ENCODE measurements at places on chromosomes 7 and 10. TPM values are rescaled to one million over a fixed set of nuclear protein-coding genes. Genes with fewer than 3 reads are reported as not detected.

The DNTT gene
- not detected for total RNA-seq

The CASP2 gene
- total RNA-seq: 46.2 TPM

The LLCFC1 gene
- not detected for total RNA-seq

The CTNNA3 gene
- 1.1 TPM for total RNA-seq

The CALN1 gene
- not detected for total RNA-seq

The CXCL12 gene
- total RNA-seq: 448 TPM

The CTAGE15 gene
- total RNA-seq: 1.8 TPM

The KCNIP2 gene
- 8.6 TPM for total RNA-seq

The TMEM184A gene
- 0.28 TPM for total RNA-seq

GRCh38 chr7:14841869-14842268 lies 60.7 kb downstream of the DGKB start:
- DNase-seq: no peak
- H3K27me3 ChIP-seq: no peaks in the 10 kb centered on the region

GRCh38 chr10:17250736-17251135 lies 22.7 kb downstream of the VIM start:
- DNase-seq: no peak
- H3K4me1 ChIP-seq: no peaks in the 10 kb centered on the region
- no peak overlapping the region for H3K27ac ChIP-seq
- no peaks in the 10 kb centered on the region for H3K27me3 ChIP-seq
- no peak overlapping the region for H3K4me3 ChIP-seq

- H3K27ac ChIP-seq: no peak overlapping the region
- H3K4me3 ChIP-seq: no peak overlapping the region
- no peaks in the 10 kb centered on the region for H3K36me3 ChIP-seq
- H3K27me3 ChIP-seq: peaks cover 34% of the 10 kb centered on the region
- H3K4me1 ChIP-seq: peaks cover 8% of the 10 kb centered on the region
- DNase-seq: no peak
These were observed 17.8 kb upstream of the CPXM2 start for GRCh38 chr10:123909426-123909825.

DNA sequence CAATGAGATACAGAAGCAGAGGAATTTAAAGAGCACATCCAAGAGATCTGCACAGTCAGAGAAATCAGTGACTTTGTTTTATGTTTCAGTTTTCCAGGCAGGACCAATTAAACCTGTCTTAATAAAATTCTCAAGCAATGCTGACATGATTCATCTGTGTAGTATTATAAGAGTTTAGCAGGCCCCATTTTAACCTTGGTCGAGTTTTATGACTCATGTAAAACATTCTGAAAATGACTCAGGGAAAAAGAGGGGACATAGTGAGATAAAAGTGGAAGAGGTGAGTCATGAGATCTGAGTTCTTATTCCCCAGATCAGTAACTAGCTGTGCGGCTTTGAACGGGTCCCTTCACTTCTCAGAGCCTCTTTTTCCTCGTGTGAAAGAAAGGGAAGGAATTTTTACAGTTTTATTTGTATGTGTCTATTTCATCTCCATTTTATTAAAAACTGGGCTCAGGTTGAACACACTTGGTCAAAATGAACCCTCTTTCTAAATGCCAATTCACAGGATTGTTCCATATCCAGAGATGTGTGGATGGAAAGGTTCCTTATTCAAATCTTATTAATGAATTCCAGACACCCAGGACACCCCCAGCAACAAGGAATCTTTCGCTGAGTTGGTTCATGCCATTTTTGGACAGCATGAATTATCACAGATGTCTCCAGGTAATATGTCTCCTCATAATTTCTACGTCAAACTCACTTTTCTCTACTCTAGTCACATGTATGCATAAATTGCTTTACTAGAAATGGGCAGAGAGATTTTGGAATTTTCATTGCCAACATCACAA lies 143.2 kb downstream of the JAZF1 start:
- no peaks in the 10 kb centered on the region for H3K36me3 ChIP-seq
- DNase-seq: no peak
- no peak overlapping the region for H3K27ac ChIP-seq
- no peak overlapping the region for H3K4me3 ChIP-seq
- H3K27me3 ChIP-seq: no peaks in the 10 kb centered on the region
- H3K4me1 ChIP-seq: no peaks in the 10 kb centered on the region

GRCh38 chr10:19046679-19047078 lies 1.9 kb upstream of the MALRD1 start:
- no peak overlapping the region for H3K27ac ChIP-seq
- H3K36me3 ChIP-seq: no peaks in the 10 kb centered on the region
- no peaks in the 10 kb centered on the region for H3K4me1 ChIP-seq
- no peaks in the 10 kb centered on the region for H3K27me3 ChIP-seq
- H3K4me3 ChIP-seq: no peak overlapping the region
- no peak for DNase-seq

DNA sequence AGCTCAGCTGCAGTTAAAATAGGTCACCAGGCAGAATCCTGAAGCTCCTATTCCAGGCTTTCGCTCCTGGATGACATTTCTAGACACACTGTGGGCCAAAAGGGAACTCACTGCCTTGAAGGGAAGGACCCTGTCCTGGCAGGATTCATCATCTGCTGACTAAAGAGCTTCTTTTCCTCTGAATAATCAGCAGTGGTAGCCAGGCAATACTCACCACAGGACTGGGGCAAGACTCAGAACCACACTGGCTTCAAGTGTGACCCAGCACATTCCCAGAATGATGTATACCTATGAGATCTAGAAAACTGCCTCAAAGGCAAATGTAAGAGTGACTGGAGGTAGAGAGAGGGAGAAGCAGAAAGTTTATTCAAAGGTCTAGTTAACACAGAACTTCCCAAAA lies 29.5 kb upstream of the EBF3 start:
- H3K4me3 ChIP-seq: no peak overlapping the region
- no peaks in the 10 kb centered on the region for H3K4me1 ChIP-seq
- peaks cover 15% of the 10 kb centered on the region for H3K27me3 ChIP-seq
- no peaks in the 10 kb centered on the region for H3K36me3 ChIP-seq
- H3K27ac ChIP-seq: no peak overlapping the region

- H3K27ac ChIP-seq: no peak overlapping the region
- no peaks in the 10 kb centered on the region for H3K36me3 ChIP-seq
- H3K4me3 ChIP-seq: no peak overlapping the region
- peaks cover 6% of the 10 kb centered on the region for H3K4me1 ChIP-seq
- no peak for DNase-seq
- peaks cover 17% of the 10 kb centered on the region for H3K27me3 ChIP-seq
These were observed 5.1 kb downstream of the SLC29A4 start for GRCh38 chr7:5287802-5288201.

DNA sequence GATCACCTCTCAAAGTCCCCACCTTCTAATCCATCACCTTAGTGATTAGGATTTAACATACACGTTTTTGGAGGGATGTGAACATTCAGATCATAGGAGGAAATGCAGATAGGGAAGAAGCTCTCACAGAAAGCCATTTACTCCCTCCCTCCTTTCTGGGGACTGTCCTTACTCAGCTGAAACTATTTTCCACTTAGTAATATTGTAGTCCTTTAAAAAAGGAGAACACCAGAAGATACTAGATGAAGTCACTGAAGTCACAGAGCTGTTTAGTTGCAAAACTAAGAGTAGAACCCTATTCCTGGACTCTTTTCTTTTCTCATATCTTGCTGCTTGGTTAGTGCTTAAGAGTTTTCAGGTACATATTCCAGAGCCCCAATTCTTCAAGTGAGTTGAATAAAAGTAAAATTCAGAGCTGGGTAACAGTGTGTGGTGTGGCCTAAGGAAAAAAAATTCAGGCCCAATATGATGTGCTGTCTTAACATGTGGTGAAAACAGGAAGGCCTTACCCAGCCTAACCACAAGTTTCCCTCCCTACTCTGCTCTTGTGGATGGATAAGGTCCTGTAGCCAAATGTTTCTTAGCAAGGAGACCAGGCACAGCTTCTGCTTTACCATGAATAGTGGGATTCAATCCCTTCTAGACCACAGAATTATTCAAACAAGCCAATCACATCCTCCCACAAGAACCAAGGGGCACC lies 135.7 kb downstream of the INHBA start:
- H3K4me1 ChIP-seq: no peaks in the 10 kb centered on the region
- no peaks in the 10 kb centered on the region for H3K36me3 ChIP-seq
- no peak overlapping the region for H3K27ac ChIP-seq
- no peaks in the 10 kb centered on the region for H3K27me3 ChIP-seq
- DNase-seq: no peak
- H3K4me3 ChIP-seq: no peak overlapping the region

- no peaks in the 10 kb centered on the region for H3K27me3 ChIP-seq
- no peaks in the 10 kb centered on the region for H3K4me1 ChIP-seq
- no peak for DNase-seq
- H3K27ac ChIP-seq: no peak overlapping the region
These were observed 24.2 kb upstream of the RNF148 start for GRCh38 chr7:122726881-122727280.

DNA sequence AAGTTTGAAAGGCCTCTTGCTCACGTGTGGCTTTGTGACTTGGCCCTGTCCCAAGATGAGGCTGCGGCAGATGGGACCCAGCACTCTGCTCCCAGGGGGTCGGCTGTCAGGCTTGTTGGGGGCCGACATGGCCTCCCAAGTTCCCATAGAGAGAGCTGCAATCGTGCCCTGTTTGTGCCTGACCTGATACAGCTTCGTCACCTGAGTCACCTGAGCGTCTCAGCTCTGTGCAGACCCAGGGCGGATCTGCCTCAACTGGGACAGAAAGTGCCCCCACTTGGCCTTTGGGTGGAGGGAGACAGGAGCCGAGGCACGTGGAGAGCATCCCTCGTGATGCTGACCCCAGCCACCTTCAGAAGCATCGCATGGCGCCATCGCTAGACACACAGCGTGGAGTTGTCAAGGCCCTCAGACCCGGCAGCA lies 21.7 kb downstream of the PAPOLB start:
- no peaks in the 10 kb centered on the region for H3K4me1 ChIP-seq
- no peak overlapping the region for H3K27ac ChIP-seq
- H3K36me3 ChIP-seq: no peaks in the 10 kb centered on the region
- peaks cover 4% of the 10 kb centered on the region for H3K27me3 ChIP-seq
- peak; percentile 59 for DNase-seq
- no peak overlapping the region for H3K4me3 ChIP-seq

- H3K4me1 ChIP-seq: no peaks in the 10 kb centered on the region
- no peaks in the 10 kb centered on the region for H3K27me3 ChIP-seq
- H3K4me3 ChIP-seq: no peak overlapping the region
These were observed 241.7 kb upstream of the NEBL start for GRCh38 chr10:21138769-21139340.

- H3K27me3 ChIP-seq: no peaks in the 10 kb centered on the region
- H3K36me3 ChIP-seq: no peaks in the 10 kb centered on the region
- no peak overlapping the region for H3K4me3 ChIP-seq
These were observed 50.7 kb downstream of the LMBR1 start for GRCh38 chr7:156842317-156842716.

- H3K27ac ChIP-seq: no peak overlapping the region
- H3K4me1 ChIP-seq: no peaks in the 10 kb centered on the region
- no peaks in the 10 kb centered on the region for H3K36me3 ChIP-seq
- H3K27me3 ChIP-seq: no peaks in the 10 kb centered on the region
These were observed 16.2 kb downstream of the TMEM72 start for GRCh38 chr10:44927352-44927751.

GRCh38 chr7:149873074-149873969 lies at the start of gene ATP6V0E2:
Gene ATP6V0E2 (plus strand): TSS chr7:149873969. CDS start chr7:149874066, 97 bp downstream.
- peak within 1 kb of the TSS; percentile 89 for H3K4me3 ChIP-seq
- DNase-seq: peak; percentile 98
- peaks cover 60% of the 10 kb centered on the region for H3K4me1 ChIP-seq
- H3K36me3 ChIP-seq: no peaks in the 10 kb centered on the region
- peak within 1 kb of the TSS; percentile 87 for H3K27ac ChIP-seq
- no peaks in the 10 kb centered on the region for H3K27me3 ChIP-seq

GRCh38 chr10:61942604-61943461 lies 41.3 kb downstream of the ARID5B start:
- peak overlapping the region; percentile 87 for H3K27ac ChIP-seq
- peaks cover 65% of the 10 kb centered on the region for H3K4me1 ChIP-seq
- DNase-seq: no peak
- H3K4me3 ChIP-seq: peak overlapping the region; percentile 24

DNA sequence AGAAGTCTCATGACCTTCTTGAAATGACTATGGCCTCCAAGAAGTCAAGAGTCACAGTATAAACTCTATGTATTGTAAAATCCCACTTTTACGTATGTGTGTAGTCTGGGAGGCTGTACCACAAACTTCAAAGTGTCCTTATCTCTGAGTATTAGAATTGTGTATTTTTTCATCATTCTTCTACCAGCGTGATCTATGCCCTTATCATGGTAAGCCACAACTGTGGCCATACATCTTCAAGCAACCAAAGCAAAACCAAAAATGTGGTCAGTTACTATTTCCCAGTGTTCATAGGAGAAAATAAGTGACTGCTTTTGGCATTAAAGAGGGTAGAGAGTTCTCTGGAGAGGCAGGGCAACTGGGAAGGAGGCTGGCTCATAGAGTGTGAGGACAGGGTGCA lies 42.8 kb downstream of the SPOCK2 start:
- no peaks in the 10 kb centered on the region for H3K36me3 ChIP-seq
- DNase-seq: no peak
- no peaks in the 10 kb centered on the region for H3K27me3 ChIP-seq
- H3K27ac ChIP-seq: no peak overlapping the region

DNA sequence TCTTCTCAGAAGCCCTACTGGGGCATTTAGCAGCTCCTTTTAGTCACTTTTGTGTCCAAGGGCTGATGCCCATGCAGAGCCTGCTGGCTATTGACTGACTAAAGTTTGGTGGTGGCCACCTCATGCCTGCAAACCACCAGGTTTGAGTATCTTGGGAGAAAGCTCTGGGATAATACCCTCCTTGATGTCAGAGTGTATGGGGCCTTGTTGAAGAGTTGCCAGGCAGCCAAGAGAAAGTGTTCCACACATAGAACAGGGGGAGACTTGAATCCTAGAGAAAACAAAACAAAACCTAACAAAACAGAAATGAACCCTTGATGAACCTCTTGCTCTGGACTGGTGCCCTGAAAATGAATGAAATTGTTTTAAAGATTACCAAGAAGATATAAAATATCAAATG lies 1024.6 kb downstream of the SORCS1 start:
- no peak overlapping the region for H3K4me3 ChIP-seq
- no peak for DNase-seq
- no peaks in the 10 kb centered on the region for H3K4me1 ChIP-seq
- H3K27ac ChIP-seq: no peak overlapping the region
